ENCODE measurements at places on chromosomes 6 and 20.

GRCh38 chr6:91447081-91447480 lies 860.2 kb upstream of the MAP3K7 start:
- DNase-seq, result no peak

DNA sequence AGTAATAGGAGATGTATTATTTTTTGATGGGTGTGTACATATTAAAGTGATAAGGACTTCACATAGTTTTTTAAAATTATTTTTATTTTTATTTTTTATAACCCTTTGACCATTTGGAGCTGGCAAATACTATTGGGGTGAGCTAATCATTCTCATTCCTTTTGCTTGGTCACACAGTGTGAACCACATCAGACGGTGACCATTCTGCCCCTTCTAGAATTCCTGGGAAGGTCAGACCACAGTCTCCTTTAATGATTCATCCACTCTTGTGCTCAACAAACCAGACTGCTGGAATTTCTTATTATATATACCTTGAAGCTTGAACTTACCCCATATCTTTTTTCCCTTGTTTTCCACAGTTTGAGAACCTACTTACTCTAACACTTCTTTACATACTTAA lies 23.9 kb upstream of the PRL start:
- DNase-seq, result no peak

- DNase-seq, result no peak
Measured at GRCh38 chr6:3794092-3794491, 42.6 kb upstream of the PXDC1 start.

DNA sequence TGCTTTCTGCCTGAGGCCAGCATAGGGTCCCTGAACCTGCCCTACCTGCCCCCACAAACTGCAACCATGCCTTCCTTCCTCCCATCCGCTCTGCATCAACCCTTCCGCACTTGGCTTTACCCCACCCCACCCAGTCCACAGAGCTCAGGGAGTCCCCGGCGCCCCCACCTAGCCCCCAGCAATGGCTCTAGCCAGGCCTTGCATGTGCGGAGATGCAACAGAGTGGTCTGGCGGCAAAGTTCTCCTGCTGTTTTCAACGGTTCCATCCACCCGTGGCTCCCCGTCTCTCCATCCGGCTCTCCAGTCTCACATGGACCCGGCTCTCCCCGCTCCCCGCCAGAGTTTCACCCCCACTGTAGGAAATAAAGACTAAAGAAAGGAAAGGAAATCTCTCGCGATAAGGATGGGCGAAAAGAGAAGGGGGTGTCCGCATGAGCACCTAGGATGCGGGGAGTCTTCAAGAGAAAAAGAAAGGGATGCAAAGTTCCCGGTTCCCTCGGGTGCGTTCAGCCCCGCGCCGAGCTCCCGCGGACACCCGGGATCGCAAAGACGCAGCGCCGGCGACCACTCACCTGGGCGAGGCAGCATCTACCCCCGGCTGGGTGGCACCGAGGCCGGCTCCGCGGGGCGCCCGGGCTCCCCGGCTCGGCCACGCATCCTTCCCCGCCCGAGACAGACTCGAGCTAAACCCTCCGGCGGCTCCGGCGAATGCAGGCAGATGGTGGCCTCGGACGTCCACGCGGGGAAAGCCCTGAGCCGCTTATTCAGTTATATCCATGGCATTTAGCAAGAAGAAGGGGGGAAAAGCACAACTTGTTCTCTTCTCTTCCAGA lies 579 bp downstream of the LRFN2 start:
- no peak for DNase-seq

DNA sequence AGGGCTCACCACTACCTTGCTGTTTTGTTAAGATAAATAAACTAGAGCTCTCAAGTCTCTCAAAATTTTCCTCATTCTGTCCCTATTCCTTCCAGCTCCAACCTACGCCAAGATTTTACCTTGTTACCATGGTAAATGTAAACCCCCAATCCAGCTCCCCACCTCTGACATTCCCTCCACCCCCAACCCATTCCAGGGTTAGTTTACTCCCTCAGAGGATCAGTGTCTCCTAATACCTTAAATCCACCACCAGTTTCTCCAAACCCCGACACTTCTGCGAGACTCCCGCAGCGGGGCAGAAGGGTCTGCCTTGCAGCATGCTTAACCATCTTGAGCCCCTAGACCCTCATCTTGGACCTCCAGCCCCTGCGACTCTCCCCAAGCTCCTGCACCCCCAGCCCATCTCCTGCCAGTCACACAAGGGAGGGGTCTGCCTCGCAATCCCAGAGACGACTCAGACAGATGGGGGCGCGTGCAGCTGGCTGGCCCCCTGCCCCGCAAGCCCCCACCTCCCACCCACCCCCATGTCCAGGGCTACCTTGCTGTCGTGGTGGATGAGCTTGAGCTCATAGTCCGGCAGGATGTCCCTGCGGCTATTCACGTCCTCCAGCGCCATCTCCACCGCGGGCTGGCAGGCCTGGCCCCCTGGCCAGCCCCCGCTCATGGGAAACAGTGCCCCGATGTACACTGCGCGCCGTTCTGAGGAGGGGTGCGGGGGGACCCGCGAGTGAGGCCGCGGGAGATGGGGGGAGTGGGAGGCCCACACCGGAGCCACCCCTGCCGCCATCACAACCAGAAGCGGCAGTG lies 5.8 kb downstream of the GABBR1 start:
- no peak for DNase-seq

GRCh38 chr6:119865466-119866350 lies 516.1 kb upstream of the MAN1A1 start:
- DNase-seq, result no peak

DNA sequence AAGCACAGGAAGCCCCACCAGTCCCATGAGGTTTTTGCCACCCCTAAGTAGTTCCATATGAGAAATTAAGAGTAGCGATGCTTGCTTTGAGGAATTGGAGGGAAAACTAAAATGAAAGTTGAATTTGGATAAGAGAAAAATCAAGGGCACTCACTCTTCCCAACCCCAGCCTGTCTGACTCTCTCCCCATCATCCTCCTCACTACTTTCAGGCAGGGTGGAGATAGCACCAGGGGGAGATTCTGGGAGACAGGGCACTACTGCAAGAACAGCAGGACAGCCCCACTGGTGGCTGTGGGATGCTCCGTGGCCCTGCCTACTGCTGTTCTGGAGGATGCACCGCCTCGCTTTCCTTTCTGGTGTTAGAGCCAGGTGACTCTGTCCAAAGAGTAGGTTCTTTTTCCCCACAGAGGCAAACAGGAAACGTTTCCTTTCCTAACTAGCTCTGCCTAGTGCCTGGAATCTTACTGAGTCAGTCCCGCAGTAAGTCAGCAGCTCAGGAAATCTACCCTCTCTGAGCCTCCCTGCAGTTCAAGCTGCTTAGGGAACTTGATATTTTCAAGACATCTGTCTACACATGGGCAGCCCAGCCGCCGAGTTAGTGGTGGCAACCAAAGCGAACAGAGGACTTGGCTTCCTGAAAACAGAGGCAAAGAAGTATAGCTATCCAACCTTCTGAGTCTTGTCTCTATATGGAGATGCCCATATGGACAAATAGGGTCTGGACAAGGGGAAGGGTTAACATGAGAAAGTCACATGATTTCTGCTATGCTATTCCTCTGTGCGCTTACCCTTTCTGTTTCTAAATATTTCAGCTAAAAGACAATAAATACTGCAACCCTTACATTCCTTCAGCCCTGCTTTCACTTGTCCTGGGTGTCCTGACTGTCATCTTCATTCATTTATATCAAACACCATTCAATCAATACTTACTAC lies 11.4 kb downstream of the HLA-E start:
- DNase-seq, result no peak

DNA sequence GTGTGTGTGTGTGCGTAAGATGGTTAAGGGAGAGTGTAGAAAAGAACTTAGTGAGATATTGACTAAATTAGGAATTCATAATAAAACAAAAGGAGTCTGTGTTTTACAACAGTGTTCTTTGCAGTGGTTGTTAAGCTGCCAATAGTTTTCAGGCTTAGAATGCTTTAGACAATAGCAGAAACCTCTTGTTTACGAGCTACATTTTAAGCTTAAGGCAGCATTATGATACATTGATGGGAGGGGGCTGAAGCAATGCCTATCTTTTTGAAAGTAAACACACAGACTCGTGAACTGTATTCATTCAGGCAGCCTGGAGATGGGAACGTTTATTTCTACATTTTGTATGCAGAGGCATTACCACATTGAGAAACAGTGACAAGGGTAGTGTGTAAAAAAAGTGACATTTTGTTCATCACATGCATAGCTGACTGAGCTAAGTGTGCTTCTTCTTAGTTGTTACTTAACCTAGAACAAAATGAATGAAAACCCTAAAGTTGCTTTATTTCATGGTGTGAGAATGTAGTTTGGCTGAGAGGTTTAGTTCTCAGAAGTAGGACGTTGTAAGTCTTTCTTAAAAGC lies 21.2 kb downstream of the CLVS2 start:
- DNase-seq, result no peak

- no peak for DNase-seq
Measured at GRCh38 chr20:10961651-10962288, 288.0 kb upstream of the JAG1 start.

Measured in HuH-7 (cell line).